ENCODE measurements at places on chromosomes 12 and 14.

DNA sequence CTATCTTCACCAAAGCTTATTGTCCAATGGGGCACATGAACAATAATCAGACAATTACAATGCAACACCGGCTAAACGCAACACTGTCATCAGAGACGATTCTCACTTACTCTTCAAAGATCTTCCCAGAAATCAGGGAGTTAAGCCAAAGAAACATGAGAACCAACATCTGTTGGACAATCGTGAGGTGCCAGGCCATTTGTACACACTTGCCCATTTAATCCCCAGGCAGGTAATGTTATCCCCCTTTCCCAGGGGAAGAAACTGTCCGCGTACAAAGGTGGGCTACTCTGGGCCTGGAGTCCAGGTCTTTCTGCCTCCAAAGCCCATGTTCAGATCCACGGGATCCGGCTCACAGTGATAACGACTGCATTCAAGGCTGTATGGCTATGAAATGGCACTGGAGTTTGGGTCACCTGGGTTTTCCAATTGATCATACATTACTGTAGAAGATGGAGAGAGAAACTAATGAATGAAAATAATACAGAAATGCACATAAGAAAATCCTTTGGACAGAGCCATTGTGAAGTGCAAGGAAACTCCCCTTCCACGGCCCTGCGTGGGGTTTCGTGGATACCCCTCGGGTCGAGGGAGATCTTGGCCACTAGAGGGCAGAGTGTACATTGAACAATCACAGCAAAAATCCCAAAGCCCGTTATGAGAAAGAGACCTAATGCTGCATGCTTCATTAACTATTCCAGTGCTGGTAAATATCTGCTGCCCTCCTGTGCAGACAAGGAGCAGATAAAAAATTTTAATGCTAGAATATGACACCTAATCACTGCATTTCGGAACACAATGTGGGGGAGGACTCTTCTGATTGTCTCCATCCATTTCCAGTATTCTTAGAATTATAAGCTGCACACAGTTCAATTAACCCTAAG is 111.4 kb downstream of the EGLN3 start:
- DNase-seq, result peak; percentile 48

DNA sequence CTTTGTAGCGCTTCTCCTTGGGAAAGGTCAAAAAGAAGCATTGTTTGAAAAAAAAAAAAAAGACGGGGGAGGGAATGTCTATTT is at the start of gene LMO3:
TSS of gene LMO3 (minus strand) at position 46 of the 84 bp plus-strand sequence. CDS start 5,302 bp downstream, outside the sequence.
- no peak for DNase-seq

GRCh38 chr12:111387747-111388323 is 17.9 kb upstream of the SH2B3 start:
- no peak for DNase-seq

- no peak for DNase-seq
These were observed 161.8 kb downstream of the EFCAB11 start for GRCh38 chr14:89792489-89793366.

DNA sequence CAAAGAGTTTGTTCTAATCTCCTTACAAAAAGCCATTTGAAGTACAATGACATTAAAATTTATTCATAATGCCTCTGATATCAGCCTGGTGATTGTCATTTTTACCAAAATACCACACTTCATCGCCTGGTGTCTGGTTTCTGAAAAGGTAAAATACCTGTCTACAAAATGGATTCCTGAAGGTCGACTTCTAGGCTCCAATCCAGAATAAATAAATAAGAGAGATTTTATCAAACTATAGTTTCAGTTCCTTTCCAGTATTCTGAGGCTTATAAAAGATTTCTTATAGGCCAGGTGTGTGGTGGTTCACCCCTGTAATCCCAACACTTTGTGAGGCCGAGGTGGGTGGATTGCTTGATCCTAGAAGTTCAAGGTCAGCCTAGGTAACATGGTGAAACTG is 340.7 kb downstream of the SLC16A7 start:
- DNase-seq, result no peak

DNA sequence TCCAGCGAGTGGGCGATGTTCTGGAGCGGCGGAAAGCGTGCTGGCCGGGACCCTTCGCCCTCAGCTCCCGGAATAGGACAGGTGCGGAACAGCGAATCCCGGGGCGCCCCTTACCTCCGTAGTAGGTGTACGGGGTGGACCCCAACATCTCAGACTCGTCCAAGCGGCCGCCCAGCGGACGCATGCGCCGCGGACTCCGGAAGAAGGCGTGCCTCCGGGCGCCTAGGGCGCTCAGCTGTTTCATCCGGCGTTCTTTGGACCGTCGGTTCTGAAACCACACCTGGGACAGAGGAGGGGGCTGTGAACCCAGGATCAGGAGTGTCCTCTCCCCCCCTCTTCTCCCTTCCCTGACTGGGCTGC is 4.5 kb downstream of the LHX5 start:
- DNase-seq, result no peak

DNA sequence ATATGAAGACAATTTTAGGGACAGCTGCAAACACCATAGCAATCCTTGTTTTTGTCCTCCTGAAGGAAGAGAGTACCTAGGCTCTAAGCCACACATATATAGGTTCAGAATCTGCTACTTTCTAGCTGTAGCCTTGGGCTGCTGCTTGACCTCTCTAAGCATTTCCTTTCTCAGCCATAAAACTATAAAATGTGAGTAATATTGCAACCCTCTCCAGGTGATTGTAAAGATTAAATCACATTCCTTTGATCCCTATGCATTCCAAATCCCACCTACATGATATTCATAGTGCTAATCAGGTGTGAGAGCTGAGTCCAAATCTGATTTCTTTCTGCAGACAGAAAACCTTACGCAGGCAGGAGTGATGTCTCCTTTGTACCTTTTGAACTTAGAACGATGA is 913.5 kb downstream of the VRK1 start:
- no peak for DNase-seq

GRCh38 chr14:91354979-91355685 is 62.5 kb downstream of the CCDC88C start:
- DNase-seq, result no peak

- no peak for DNase-seq
These were observed 11.7 kb upstream of the OSBPL8 start for GRCh38 chr12:76571256-76571655.

GRCh38 chr14:53384073-53384472 is 230.9 kb upstream of the DDHD1 start:
- DNase-seq, result no peak

- peak; percentile 51 for DNase-seq
These were observed 487.9 kb downstream of the PCNX1 start for GRCh38 chr14:71395151-71395604.

GRCh38 chr12:105109465-105110212 is 2.1 kb downstream of the WASHC4 start:
- DNase-seq, result peak; percentile 43

DNA sequence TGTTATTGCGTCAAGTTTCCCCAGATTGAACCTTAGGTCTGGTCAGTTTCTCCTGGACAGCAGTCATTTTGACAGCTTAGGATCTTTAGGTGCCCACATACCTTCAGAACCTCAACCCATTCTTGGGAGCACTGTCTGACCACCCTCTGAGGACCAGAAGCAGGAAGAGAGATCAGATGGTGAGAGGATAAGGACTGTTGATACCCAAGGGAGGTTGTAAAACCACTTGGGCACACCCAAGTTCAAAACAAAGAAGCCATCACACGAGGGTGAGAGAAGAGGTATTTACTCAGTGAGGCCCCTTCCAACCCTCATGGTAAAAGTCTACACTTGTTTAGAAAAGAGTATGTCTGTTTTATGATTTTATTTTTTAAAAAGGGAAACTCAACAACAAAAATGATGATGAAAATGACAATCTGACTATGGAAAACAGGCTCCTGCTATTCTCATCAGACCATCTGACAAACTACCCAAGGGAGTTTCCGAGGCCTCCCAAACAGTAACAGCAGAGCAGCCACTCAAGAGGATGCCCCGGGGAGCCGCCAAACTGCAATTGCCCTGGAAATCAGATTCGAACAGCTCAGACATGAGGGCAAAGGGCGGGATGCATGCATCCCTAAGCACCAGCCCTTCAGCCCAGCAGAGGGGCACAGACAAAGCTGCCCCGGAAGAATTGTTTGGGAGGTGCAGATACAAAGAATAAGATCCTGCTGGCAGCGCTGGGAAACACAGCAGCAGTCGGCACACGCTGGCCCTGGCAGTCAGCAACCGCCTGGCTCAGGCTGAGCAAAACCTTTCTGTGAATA is 162.6 kb upstream of the PLEKHG7 start:
- peak; percentile 58 for DNase-seq

DNA sequence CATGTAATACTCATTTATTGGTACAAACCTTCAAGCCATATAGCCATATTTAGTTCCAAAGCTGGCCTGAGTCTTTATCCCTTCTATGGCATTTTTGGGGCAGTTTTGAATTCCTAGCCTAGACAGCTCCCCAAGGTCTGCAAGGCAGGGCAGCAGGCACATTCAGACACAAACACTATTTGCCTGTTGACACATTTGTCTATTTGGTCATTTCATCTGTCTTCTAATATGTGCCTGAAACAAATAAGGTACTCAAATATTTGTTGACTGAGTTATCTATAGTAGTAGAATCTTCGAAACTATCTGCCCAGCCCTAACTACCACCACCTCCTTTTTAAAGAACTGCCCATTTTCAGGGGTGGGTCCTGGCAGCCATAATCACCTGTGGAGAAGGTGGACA is 9.3 kb downstream of the PPM1H start:
- no peak for DNase-seq

DNA sequence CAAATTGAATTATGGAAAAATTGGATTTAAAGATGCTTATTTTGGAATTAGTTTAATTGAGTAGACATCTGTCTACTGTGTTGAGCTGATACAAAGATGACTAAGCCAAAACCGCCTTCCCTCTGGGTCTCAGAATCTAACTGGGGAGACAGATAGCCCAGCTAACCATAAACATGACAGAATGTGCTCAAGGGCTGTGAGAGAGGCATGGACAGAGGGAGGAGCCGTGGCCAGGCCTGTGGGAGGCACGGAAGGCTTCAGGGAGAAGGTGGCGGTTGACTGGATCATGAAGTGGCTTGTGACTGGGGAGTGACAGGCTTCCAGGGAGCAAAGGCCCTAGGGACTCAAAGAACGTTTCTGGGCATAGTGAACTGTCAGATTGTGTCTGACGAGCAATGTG is 74.6 kb downstream of the DACT1 start:
- no peak for DNase-seq

GRCh38 chr12:89386138-89386537 is 33.8 kb upstream of the DUSP6 start:
- DNase-seq, result no peak

DNA sequence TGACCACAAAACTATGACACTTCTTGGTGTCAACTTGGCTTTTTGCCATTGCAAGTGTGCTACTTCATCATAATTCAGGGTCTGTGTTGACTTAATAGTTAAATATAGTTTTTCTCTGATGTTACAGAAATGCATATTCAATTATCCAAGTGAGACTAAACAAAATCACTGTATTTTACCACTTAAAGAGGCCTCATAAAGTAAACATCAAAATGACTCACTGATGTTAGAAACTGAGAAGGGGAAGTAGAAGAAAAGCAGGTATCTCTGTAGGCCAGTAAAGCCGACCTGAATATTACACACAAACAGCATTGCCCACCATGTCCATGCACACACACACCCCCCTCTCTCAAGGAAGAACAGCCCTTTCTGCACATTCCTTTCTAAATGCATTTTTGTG is 55.4 kb downstream of the RPAP3 start:
- no peak for DNase-seq

GRCh38 chr12:25182765-25183164 is 12.2 kb downstream of the DNAI7 start:
- no peak for DNase-seq

DNA sequence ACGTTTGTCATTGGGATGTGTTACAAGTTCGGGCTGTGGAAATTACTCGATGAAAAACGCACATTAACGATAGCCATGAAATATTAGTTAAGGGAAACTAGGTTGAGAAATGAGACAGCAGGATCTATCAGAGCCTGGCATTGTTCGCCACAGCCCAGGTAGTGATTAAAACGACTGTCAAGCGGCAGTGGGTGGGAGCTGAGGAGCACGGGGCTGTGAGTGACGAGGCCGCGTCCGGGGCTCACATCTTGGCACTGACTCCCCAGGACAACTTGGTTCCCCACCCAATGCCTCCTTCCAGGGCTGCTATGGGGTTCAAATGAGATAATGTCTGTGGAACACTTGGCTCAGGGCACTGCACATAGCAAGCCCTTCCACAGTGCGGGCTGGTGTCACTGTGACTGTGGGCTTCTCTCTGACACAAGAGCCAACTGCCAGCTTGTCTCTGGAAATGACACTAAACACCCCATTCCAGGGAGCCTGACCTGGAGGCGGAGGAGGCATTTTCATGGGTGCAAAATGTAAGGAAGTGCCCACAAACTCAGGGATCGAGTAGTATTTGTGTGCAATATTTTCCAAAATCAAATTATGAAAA is 19.3 kb downstream of the MMAB start:
- DNase-seq, result no peak

All from activated CD4-positive, alpha-beta T cell treated with anti-CD3 and anti-CD28 coated beads, Interleukin-2, amount 50 U/mL, for 16 hours (primary cell).